Esophagus squamous epithelium (tissue), 5 donors: ENCODE measurements at places on chromosomes 1 and 21.

GRCh38 chr21:26490771-26491170 is 82.3 kb downstream of the CYYR1 start:
- no peak for DNase-seq

DNA sequence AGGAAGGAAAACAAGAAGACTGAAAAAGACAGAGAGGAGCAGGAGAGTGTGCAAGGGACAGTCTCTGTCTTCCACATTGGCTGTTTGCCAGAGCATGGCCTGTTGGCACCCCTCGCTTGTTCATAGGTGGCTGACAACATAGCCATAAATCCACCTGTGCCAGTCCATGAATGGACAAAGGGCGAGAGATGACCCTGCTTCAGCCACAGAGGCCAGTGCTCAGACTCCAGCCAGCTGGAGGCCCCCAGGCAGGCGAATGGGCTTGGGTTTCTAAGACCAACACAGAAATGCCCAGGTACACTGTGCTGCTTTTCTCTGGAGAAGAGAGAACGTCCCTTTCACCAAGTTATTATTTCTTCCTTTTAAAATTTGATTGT is 60.6 kb downstream of the RIPK4 start:
- no peak for DNase-seq

GRCh38 chr1:235989105-235989504 is 75.8 kb downstream of the NID1 start:
- DNase-seq: no peak

- no peak for DNase-seq
Measured at GRCh38 chr1:192513196-192513595, 62.4 kb upstream of the RGS1 start.

GRCh38 chr1:12177999-12178441 is 11.2 kb downstream of the TNFRSF1B start:
- DNase-seq: no peak

DNA sequence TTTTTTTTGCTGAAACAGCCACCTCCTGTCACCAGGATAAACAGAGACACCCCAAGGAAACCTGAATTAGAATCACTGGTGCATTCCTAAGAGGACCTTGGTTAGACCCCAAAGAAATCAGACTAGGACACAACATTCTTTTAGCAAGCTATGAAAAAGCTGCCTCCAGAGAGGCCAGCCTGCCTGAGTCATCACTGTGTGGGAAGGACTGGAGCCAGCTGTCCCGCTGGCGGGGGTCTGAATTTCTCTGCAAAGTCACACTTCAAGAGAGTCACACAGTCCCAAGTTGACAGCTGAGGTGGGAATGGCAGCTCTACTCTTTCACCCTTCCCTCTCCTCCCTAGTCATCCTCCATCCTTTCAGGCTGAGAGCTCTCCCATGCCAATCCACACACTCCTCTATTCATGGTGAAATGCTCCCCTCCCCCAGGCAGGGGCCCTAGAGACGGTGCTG is 405.0 kb upstream of the POU3F1 start:
- DNase-seq: no peak

DNA sequence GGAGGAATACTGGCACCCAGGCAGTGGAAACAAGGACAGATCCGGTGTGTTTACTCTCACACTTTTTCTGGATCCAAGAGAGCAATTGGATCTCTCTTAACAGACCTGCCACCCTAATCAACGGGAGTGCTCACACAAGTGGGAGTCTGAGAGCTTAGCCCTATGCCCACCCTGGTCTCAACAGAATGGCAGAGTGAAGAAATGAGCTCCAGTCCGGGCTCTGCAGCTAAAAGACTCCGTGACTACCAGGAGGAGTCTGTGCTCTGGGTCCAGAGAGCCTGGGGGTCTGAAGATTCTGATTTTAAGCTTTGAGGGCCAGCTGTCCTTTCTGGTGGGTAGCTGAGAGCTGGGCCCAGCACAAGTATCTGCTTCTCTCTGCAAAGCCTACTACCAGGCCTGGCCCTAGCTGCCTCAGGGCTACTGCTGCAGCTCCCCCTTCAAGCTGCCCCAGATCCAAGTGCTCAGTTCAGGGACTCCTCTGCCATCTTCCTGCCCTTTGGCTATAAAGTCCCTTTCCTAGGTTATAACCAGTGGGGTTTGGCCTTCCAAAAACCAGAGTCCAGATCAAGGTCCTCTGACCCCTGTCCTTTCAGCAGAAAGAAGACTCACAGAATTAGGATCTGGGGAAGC is 3.9 kb downstream of the S100A9 start:
- DNase-seq: no peak

DNA sequence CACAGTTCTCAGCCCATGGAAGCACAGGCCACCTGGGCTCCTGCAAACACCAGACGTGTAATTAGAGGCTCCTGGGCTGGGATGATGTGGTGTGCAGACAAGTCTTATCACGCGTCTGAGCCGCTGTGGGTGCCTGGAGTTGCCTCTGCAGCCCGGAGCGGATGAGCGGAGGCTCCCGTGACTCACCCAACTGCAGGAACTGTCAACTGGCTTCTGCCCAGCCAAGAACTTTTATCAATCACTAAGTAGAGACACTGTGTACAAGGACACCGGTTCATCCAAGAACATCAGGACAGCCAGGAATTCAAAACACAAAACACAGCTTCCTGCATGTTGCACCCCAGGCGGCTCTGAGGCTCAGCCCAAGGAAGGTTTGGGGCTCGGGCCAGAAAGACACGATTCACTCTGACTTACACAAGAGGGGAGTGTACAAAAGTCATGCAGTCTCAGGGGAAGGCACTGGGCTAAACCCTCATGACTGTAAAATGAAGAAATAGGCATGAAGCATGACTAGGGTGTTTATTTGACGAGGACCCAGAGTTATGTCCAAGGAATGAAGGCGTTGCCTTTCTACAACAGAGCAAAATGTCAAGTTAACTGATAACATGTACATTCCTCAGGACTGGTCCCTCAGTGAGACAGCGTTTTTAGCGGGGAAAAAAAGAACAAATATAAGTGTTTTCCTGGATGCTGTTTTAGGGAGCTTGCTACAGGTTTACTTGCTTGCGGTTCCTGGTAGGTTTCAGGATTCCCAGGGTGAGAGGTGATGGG is 21.1 kb downstream of the ERRFI1 start:
- peak; percentile 26 for DNase-seq

- DNase-seq: no peak
Measured at GRCh38 chr1:52867087-52867863, 24.7 kb downstream of the ZYG11A start.

DNA sequence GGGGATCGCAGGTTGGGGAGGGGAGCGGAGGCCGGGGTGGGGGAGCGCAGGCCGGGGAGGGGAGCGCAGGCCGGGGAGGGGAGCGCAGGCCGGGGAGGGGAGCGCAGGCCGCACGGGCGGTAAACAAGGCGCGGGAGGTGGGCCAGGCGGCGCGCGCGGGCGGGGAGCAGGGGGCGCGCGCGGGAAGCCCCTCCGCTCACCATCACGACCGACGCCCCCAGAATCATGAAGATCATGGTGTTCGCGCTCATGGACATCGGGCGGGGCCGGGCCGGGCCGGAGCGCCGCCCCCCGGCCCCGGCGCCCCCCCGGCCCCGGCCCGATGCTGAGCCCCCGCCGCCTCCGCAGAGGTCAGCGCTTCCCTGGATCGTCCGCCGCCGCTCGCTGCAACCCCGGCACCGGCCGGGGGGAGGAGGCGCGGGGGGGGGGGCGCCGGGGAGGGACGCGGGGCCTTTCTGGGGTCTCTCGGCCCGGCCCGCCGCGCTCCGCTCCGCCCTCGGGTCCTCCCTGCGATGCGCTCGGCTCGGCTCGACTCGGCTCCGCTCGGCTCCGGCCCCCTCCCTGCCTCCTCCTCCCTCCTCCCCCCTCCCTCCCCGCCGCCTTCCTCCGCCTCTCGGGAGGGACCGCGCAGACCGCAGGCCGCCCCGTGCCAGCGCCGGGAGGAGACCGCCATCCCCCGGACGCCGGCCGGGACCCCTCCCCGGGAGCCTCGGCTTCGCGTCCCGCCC is at the start of gene TMEM240:
TMEM240 (minus strand) TSS at position 535 of the 728 bp plus-strand sequence; CDS start at position 257, 278 bp downstream.
- DNase-seq: no peak

GRCh38 chr1:200659269-200659668 is 10.4 kb downstream of the DDX59 start:
- no peak for DNase-seq

GRCh38 chr1:67227196-67227595 is 60.9 kb downstream of the IL23R start:
- no peak for DNase-seq

DNA sequence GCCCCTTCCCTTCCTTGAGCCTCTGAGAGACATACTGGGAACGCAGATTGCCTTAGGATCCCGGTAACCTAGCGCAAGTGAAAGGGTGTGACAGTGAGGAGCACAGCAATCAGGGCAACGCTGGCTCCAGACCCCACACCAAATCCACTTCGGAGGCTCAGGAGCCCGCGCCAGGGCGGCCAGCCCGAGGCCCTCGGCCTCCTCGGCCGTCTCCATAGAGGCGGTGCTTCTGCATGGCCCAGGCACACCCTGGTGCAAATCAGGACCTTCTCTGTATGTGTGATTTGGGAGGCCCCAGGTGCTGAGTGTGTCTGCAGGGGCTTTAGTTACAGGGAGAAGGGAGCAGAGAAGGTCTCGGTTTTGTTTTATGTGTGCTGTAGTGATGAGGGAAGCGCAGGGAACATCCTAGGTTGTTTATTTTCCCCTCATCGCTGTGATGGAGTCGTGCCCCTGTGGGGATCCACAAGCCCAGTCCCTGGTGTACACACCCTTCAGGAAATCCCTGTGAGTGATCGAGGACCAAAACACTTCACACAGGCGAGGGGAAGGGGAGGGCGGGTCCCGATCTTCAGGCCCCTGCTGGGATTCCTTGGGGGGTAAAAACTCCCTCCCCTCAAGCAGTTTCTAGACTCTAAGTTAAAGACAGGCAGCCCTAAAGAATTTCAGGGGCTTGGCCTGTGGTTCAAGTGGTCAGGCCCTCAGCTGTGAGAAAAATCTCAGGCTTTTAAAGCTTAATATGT is 9.4 kb downstream of the KIAA1614 start:
- DNase-seq: no peak

DNA sequence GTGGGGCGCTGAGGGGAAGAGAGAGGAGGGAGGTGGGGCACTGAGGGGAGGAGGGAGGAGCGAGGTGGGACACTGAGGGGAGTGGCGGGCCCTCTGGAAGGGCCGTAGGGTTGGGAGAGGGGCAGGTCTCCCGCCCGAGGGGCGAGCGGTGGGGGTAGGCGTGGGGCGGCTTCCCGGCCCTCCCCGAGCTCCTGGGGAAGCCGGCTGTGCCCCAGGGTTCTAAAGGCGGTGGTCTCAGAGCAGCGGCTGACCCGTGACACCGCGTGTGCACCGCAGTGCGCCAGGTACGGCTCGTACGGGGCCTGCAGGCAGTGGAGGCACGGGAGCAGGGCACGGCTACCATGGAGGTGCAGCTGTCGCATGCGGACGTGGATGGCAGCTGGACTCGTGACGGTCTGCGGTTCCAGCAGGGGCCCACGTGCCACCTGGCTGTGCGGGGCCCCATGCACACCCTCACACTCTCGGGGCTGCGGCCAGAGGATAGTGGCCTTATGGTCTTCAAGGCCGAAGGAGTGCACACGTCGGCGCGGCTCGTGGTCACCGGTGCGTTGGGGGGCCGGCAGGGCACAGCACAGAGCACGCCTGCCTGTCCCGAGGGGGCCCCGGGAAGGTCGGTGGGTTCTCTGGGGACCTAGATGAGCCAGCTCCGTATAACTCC is 68.5 kb downstream of the OBSCN start:
- no peak for DNase-seq

DNA sequence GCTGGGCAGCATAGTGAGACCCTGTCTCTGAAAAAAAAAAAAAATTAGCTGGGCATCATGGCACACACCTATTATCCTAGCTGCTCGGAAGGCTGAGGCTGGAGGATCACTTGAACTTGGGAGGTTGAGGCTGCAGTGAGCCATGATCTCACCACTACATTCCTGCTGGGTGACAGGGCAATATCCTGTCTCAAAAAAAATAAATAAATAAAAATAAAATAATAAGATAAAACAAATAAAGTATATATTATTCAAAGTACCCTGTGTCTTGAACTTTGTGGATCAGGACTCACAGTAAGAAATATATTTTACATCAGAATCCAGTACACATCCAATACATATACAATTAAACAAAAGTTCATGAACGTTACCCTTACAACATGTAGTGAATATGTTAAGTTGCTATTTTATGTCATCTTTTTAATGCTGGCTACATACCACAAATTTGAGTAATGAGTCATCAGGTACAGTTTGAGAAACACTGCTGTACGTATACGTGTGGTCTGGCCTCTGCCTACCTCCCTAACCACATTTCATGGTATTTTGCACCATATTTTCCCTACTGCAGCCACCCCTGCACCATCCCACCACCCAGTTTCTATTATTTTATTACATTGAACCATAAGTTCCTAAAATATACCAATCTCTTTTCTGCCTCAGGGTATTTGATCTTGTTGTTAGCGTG is 4.4 kb downstream of the NME7 start:
- no peak for DNase-seq

GRCh38 chr1:51719146-51719545 is 102.3 kb downstream of the OSBPL9 start:
- DNase-seq: no peak

DNA sequence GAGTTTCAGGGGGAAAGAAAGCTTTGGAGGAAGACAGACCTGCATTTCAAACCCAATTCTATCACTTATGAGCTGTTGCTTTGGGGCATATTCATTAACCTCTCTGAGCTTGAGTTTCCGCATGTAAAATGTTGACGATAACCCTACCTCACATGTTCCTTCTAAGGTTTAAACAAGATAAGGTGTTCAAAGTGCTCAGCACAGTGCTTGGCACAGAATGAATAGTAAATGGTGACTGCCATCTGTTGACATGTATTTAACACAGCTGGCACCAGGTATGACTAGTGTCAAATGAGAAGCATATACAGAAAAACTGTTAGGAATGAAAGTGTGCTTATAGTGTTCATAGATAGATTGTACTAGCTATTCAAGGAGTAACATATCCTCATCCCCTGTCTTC is 155.5 kb downstream of the PTGER3 start:
- DNase-seq: no peak

DNA sequence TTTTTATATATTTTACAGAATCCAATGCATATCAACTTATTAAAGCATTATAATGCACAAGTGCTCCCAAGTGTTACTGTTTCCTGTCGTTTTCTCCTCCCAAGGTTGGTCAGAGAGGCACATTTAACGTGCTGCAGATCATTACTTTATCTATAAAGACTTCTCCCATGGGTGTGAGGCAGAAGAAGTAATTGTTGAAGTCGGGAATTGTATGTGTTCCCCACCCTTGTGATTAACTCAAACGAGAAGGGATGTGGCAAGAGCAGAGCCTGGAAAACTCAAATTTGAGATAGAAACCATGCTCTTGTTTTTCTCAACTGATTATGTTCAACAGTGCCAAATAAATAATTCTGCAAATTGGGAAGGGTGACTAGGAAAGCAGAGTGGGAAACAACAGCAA is 412.5 kb upstream of the ADAMTS5 start:
- no peak for DNase-seq
